ENCODE measurements at places on chromosomes 2 and 18. TPM values are rescaled to one million over a fixed set of nuclear protein-coding genes. Genes with fewer than 3 reads are reported as not detected.

The IL1B gene
- not detected for total RNA-seq

The GRHL1 gene
- 0.43 TPM for total RNA-seq

- DNase-seq = no peak
These were observed 540 bp downstream of the ATP9B start for GRCh38 chr18:79069717-79070151.

GRCh38 chr2:162312853-162313252 is 5.6 kb downstream of the IFIH1 start:
- no peak for DNase-seq

DNA sequence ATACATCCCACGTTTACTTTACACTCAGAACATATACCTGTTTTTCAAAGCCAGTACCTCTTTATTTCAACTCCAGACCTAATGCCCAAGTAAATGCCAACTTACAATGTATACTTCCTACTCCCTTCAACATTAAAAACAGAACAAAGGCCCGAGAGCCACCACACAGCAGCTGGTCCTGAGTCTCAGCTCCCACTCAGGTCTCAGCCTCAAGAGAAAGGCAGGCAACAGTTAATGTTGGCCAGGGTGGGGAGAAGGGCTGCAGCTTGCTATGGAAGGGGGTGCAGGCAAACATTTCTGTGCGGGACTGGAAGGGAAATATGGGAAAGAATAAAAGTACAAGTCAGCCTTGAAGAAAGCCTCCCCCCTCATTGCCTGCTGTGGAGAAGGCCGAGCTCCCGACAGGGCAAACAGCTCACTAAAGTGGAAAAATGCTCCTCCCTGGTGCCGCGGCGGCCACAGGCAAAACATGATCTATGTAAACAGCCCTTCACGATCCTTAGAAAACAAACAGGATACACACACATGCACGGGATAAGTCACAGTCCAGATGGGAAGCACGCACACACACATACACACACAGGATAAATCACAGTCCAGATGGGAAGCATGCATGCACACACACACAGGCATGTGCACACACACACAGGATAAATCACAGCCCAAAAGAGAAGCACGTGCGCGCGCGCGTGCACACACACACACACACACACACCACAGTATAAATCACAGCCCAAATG is 67.4 kb downstream of the ADNP2 start:
- no peak for DNase-seq
